Mesothelial cell of epicardium (in vitro differentiated cells): ENCODE measurements at places on chromosomes 6 and 20. TPM values are rescaled to one million over a fixed set of nuclear protein-coding genes. Genes with fewer than 3 reads are reported as not detected.

- no peaks in the 10 kb centered on the region for H3K36me3 ChIP-seq
- peaks cover 14% of the 10 kb centered on the region for H3K4me1 ChIP-seq
- no peak for DNase-seq
Measured at GRCh38 chr6:78093906-78094305, 441.1 kb downstream of the MEI4 start.

GRCh38 chr20:2851086-2851485 lies 10.5 kb downstream of the VPS16 start:
- H3K27ac ChIP-seq = no peak overlapping the region
- H3K27me3 ChIP-seq = no peaks in the 10 kb centered on the region
- no peak for DNase-seq
- no peak overlapping the region for H3K4me3 ChIP-seq

GRCh38 chr6:27517928-27518787 lies 45.3 kb upstream of the ZNF184 start:
- H3K4me1 ChIP-seq = peaks cover 9% of the 10 kb centered on the region
- peaks cover 30% of the 10 kb centered on the region for H3K27me3 ChIP-seq
- no peaks in the 10 kb centered on the region for H3K36me3 ChIP-seq
- H3K4me3 ChIP-seq = peak overlapping the region; percentile 79
- no peak for DNase-seq

GRCh38 chr6:57173056-57173885 lies 1.1 kb downstream of the BAG2 start:
- peak overlapping the region; percentile 71 for H3K27ac ChIP-seq
- H3K27me3 ChIP-seq = no peaks in the 10 kb centered on the region
- peak overlapping the region; percentile 77 for H3K4me3 ChIP-seq
- H3K4me1 ChIP-seq = peaks cover 20% of the 10 kb centered on the region

- H3K4me3 ChIP-seq = no peak overlapping the region
- no peak overlapping the region for H3K27ac ChIP-seq
- H3K4me1 ChIP-seq = peaks cover 3% of the 10 kb centered on the region
Measured at GRCh38 chr6:111771629-111772028, 101.6 kb downstream of the FYN start.

DNA sequence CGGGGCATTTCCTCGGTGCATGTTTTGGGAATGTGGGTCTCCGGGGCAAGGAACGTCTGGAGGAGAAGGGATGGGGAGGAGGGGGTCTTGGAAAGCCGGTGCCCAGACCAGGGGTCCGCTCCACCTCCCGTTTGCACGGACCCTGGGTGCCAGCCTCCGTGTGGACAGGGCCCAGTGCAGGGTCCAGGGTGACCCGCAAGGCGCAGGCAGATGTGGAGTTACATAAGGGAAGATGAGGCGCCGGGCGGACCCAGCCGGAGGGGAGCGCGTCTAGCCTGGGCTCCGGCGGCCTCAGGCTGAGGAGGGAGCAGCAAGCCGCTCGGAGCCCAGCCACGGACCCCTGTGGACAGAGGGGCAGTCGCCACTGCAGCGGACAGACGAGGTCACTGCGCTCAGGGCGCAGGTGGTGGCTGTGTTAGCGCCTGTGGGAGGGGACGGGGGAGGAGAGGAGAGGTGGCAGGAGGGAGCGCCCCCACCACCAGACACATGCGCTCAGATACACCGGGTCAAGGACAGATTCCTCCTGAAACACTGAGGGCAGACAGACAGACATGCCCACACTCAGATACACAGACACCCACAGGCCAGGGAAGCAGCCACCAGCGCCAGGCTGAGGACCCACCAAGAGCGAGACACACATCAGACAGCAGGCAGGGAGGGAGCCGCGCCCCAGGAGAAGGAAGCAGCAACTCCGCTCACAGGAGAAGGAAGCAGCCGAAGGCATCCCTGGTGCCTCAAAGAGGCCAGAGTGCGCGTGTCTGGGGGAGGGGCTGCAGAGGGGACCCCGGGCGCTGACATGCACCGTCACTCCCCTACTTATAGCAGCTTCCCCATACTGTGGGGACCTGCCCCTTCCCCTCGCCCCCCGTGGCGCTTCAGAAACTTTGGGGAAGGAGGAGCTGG lies 839 bp upstream of the HRH3 start:
- H3K4me1 ChIP-seq = peaks cover 6% of the 10 kb centered on the region
- no peak overlapping the region for H3K27ac ChIP-seq
- DNase-seq = no peak
- H3K36me3 ChIP-seq = no peaks in the 10 kb centered on the region
- H3K4me3 ChIP-seq = peak overlapping the region; percentile 40

DNA sequence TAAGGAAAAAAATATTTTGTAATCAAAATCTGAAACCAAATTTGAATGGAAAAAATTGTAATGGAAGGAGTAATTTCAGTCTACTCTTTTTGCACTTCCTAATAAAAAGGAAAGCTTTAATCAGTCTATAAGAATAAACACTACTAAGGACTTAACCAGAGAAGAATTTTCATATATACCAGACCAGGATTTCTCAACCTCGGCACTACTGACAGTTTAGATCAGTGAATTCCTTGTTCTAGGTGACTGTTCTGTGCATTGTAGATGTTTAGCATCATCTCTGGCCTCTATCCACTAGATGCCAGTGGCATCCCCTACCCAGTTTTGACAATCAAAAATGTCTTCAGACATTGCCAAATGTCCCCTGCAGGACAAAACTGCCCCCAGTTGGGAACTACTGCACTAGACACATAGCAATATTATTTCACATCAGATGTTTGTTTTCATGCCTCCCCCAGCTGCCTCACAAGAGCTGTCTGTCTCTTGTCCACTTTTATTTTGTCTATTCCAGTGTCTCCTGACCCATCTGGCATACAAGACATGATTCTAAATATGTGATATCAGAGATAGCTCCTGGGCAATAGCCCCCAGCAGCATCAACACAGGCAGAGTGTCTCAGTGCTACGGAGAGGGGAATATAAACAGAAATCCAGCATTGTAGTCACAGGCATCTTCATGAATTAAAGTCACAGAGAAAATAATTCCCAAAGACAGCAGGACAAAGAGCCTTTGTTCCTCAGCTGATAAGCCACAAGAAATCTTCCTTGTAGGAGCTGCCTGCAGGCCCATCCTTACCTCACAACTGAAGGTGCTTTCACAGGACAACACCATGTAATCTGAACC lies 27.0 kb downstream of the DNAAF9 start:
- no peaks in the 10 kb centered on the region for H3K27me3 ChIP-seq
- H3K4me1 ChIP-seq = no peaks in the 10 kb centered on the region
- DNase-seq = no peak
- H3K27ac ChIP-seq = no peak overlapping the region

- H3K27me3 ChIP-seq = no peaks in the 10 kb centered on the region
- no peaks in the 10 kb centered on the region for H3K4me1 ChIP-seq
- H3K27ac ChIP-seq = no peak overlapping the region
Measured at GRCh38 chr20:59643615-59644061, 39.3 kb downstream of the PHACTR3 start.

- H3K4me3 ChIP-seq = no peak overlapping the region
- DNase-seq = no peak
- no peak overlapping the region for H3K27ac ChIP-seq
- no peaks in the 10 kb centered on the region for H3K36me3 ChIP-seq
Measured at GRCh38 chr6:6635869-6636268, 47.3 kb downstream of the LY86 start.

DNA sequence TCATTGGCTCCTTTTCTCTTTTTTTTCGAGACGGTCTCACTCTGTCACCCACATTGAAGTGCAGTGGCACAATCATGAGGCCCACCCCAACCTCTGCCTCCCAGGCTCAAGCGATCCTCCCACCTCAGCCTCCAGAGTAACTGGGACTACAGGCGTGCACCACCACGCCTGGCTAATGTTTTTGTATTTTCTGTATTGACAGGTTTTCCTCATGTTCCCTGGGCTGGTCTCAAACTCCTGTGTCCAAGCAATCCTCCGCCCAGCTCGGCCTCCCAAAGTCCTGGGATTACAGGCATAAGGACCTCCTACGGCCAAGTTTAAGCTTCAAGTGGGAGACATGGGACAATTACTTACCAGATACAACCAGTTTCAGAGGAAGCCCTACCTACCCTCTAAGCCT lies 9.4 kb upstream of the POU5F1 start:
- H3K27ac ChIP-seq = no peak overlapping the region
- peaks cover 3% of the 10 kb centered on the region for H3K27me3 ChIP-seq
- no peaks in the 10 kb centered on the region for H3K36me3 ChIP-seq
- H3K4me3 ChIP-seq = no peak overlapping the region
- H3K4me1 ChIP-seq = no peaks in the 10 kb centered on the region
- no peak for DNase-seq

- H3K27me3 ChIP-seq = no peaks in the 10 kb centered on the region
- no peak overlapping the region for H3K4me3 ChIP-seq
- H3K36me3 ChIP-seq = no peaks in the 10 kb centered on the region
Measured at GRCh38 chr6:44185953-44186634, 27.5 kb downstream of the CAPN11 start.

DNA sequence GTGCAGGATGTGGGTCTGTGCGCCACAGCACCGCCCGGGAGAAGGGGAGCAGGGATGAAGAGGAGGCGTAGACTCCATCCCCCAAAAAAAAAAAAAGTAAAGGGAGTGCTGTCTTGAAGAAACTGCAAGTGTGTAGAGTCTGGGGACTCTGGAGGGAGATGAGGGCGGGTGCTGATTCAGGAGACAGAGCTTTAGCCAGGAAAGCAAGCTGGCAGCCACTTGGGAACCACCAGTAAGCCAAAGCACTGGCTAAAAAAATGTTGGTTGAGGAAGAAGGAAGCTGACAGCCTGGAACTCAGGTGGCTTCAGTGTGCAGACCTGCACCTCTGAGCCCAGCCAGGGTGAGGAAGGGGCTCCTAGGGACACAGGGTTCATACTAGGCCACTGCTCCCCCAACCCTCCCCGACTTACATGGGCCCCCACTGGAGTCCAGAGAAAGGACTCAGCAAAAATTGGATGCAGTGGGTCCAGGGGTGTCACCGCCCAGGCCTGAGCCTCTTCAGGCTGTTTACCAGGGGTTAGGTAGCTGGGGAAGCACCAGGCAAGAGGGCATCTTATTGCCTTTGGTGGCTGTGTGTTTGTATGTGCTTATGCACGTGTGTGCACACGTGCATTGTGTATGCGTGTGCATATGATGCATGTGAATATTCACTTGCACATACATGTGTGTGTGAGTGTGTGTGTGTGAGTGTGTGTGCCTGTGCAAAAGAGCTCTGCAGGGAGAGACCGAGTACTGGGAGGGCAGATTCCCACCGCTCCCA lies 153.5 kb upstream of the MLN start:
- H3K27ac ChIP-seq = no peak overlapping the region
- H3K4me1 ChIP-seq = no peaks in the 10 kb centered on the region
- peaks cover 20% of the 10 kb centered on the region for H3K27me3 ChIP-seq
- DNase-seq = no peak

GRCh38 chr6:153044295-153044694 lies 41.8 kb upstream of the MTRF1L start:
- no peak overlapping the region for H3K27ac ChIP-seq
- H3K4me3 ChIP-seq = no peak overlapping the region
- H3K4me1 ChIP-seq = no peaks in the 10 kb centered on the region

- no peak overlapping the region for H3K27ac ChIP-seq
- H3K4me1 ChIP-seq = no peaks in the 10 kb centered on the region
- no peak for DNase-seq
Measured at GRCh38 chr6:54971825-54972224, 125.3 kb downstream of the FAM83B start.

DNA sequence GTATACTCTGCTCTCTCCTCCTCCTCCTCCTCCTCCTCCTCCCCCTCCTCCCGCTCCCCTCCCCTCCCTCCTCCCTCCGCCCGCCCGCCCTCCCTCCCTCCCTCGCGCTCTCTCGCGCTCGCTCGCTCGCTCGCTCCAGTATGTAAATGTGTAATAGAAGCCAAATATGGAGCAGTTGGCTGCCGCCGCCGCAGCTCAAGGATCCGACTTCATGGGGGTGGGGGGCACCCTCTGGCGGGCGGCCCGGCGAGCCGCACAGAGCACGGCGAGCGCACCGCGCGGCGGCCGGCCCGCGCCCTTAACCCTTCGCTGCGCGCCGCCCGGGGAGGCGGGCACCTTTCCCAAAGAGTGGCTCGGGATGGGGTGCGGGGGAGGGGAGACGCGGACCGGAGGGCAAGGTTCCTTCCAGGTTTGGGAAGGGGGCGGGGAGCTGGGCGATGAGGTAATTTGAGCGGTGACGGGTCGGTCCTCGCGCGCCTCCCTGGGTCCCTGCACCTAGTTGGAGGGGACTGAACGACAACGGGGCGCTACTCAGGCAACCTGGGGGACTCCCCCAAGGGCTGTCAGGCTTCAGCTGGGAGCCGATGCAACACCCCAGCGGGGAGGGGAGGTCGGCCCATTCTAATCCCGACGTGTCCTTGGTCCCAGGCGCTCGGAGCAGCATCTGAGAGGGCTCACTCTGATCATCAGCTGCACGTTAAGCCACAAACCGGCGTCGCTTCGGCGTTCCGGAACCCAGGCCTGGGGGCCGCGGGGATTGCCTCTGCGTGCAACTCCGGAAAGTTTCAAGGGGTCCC lies 409 bp upstream of the ATXN1 start:
- no peaks in the 10 kb centered on the region for H3K36me3 ChIP-seq
- H3K27me3 ChIP-seq = no peaks in the 10 kb centered on the region
- peaks cover 54% of the 10 kb centered on the region for H3K4me1 ChIP-seq
- H3K4me3 ChIP-seq = peak overlapping the region; percentile 97

DNA sequence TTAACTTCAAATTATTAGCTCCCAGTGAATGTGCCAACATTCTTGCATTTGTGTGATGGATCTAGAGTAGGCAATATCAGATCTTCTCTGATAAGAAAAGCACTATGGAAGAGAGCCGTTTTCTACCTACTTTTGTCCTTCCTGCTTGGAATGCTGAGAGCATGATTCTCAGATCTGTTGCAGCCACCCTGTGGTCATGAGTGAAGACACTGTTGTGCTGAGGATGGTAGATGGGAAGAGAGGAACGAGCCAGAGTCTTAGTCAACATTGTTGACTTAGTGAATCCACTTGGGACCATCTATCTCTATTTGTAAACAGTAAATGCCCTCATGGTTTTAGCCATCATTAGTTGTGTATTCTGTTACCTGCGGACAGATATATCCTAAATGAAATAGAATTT lies 202.6 kb downstream of the CD109 start:
- no peaks in the 10 kb centered on the region for H3K27me3 ChIP-seq
- peaks cover 3% of the 10 kb centered on the region for H3K36me3 ChIP-seq
- H3K4me3 ChIP-seq = no peak overlapping the region
- no peak for DNase-seq
- no peak overlapping the region for H3K27ac ChIP-seq

LAMA5 gene
- total RNA-seq = 571 to 618 TPM (median 601 TPM) in 3 replicates

CRIP3 gene
- total RNA-seq = 2.2 to 3.4 TPM (median 2.9 TPM) in 3 replicates

TREML1 gene
- not detected in 3 replicates for total RNA-seq

DEFB132 gene
- not detected in 3 replicates for total RNA-seq

MICB gene
- total RNA-seq = 0.31 TPM in 1 of 3 replicates, not detected in the others

TMEM151B gene
- 0.45 to 0.80 TPM (median 0.56 TPM) in 3 replicates for total RNA-seq

ZNF391 gene
- 10.3 to 11.1 TPM (median 10.8 TPM) in 3 replicates for total RNA-seq

UBE2V1 gene
- total RNA-seq = 134 to 139 TPM (median 138 TPM) in 3 replicates

MOXD1 gene
- total RNA-seq = 110 to 113 TPM (median 111 TPM) in 3 replicates
